Stimulated activated CD4-positive, alpha-beta T cell treated with anti-CD3 and anti-CD28 coated beads, Interleukin-12 subunit alpha, Interleukin-12 subunit beta, amount 100 ng/mL, for 24 hours (primary cell): ENCODE measurements at places on chromosomes 4 and X.

DNA sequence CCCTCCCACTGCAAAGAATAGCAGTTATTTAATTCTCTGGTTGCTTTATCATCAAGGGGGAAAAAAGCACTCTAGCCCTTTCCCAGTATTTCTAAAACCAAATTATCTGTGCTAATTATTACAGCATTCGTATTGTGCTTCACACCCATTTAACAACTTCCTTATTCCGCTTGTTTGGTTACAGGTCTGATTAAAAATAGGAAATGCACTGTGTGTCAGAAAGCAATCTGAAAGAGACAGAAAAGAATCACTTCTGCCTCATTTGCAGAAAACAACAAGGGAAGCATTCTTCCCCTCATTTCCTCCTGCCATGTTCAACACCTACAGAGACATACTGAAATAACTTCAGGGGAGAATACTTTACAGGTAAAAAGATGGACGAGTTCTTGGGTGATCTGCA lies 114.9 kb upstream of the MAP3K15 start:
- no peak for DNase-seq

GRCh38 chrX:7330556-7330955 lies 182.6 kb upstream of the PUDP start:
- no peak for DNase-seq

- peak; percentile 50 for DNase-seq
Observed at GRCh38 chrX:153582896-153583295, 16.0 kb downstream of the CCNQ start.

DNA sequence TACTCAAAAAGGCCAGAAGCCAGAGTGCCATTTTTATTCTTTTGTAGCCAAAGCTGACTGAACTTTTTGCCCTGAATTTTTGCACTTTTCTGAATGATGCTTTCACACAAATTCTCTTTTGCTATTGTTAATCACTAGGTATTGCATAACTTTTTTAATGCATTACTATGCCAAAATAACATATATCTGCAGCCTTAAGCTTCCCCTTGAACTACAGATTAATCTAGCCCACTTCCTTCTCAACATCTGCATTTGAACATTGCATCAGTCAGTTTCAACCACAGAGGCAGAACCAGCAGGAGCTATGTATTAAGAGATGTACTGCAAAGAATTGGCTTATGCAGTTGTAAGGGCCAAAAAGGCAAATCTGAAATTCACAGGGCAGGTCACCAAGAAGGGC lies 197.6 kb upstream of the GYPA start:
- DNase-seq = no peak

DNA sequence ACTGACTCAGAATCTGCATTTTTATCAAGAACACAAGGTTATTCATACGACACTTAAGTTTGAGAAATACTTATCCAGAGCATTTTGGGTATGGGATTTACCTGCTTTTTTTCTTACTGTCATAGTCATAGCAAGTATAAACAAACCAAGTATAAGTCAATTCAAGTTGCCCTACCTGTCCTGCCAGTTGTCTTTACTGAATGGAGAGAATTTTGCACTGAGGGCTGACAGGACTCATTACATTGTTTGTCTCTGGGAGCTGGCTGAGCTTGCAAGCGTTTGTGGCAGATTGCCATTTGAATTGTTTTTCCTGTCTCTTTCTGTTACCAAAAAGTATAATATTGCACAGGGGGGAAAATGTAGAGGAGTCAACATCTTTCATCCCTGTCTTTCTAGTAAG lies 278.9 kb upstream of the MAGEC2 start:
- no peak for DNase-seq

- DNase-seq = no peak
Observed at GRCh38 chrX:72402614-72403013, 96.9 kb upstream of the CITED1 start.

GRCh38 chr4:26462874-26463273 lies 27.4 kb downstream of the CCKAR start:
- no peak for DNase-seq

DNA sequence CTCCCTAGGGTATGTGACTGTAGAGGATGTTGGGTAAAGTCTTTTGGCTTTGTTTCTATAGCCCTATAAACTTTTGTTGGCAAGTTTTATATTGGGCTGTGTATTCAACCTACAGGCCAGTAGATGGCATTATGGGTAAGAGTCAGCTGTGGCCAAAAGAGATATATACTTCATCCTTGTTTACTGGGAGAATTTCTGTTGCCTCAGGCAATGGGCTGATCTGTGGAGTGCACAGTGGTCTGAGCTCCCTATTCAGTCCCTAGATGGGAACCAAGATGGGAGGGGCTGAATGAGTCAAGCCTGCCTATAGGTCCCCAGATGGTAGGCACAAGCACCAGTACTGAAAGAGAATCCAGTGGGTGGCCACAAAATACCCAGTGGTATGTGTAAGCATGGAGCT lies 580.6 kb downstream of the EPHA5 start:
- no peak for DNase-seq

GRCh38 chr4:164596927-164597326 lies 157.0 kb upstream of the SMIM31 start:
- DNase-seq = no peak

DNA sequence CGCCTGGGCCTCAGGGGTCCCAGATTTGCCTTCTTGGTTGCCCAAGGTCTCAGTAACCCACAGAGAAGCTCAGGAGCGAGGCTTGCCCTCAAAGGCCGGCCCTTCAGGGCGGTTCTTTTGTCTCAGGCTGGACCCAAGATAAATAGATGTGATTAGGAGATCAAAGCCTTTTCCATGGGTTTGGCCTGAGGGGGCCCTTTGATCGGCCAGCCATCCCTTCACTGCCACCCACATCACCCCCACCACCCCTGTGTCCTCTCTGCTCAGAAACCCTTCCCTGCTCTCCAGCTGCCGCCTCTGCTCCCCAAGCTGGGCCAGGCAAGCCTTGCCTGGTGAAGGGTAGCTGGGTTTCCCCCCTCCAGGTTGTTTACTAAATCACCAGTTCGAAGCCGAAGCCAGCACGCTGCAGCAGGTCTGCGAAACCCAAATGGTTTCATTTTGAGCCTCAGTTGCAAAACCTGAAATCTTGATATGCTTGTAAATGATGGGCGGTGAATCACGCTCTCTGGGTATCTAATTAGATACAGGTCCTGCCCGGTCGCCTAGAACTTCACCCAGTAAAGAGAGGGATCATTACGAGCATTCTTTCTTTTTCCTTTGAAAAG lies 202.6 kb upstream of the BCOR start:
- no peak for DNase-seq

- DNase-seq = no peak
Observed at GRCh38 chrX:46849933-46850332, 13.1 kb downstream of the RP2 start.

- DNase-seq = no peak
Observed at GRCh38 chr4:76950956-76951671, 1.6 kb downstream of the SEPTIN11 start.

DNA sequence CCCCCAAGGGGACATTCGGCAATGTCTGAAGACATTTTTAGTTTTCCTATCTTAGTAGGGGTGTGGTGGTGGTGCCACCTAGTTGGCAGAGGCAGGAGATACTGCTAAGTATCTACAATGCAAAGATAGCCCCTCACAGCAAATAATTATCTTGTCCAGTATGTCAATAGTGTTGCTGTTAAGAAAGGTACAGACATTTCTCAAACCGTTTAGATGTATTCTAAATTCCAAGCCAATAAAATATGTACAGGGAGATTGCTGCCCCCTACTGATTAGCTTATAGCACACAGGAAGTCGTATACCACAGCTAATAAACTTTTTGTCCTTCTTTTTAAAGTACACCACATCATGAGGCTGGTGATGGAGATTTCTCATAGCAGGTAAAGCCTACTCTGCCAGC lies 260.5 kb downstream of the TMA16 start:
- DNase-seq = no peak

DNA sequence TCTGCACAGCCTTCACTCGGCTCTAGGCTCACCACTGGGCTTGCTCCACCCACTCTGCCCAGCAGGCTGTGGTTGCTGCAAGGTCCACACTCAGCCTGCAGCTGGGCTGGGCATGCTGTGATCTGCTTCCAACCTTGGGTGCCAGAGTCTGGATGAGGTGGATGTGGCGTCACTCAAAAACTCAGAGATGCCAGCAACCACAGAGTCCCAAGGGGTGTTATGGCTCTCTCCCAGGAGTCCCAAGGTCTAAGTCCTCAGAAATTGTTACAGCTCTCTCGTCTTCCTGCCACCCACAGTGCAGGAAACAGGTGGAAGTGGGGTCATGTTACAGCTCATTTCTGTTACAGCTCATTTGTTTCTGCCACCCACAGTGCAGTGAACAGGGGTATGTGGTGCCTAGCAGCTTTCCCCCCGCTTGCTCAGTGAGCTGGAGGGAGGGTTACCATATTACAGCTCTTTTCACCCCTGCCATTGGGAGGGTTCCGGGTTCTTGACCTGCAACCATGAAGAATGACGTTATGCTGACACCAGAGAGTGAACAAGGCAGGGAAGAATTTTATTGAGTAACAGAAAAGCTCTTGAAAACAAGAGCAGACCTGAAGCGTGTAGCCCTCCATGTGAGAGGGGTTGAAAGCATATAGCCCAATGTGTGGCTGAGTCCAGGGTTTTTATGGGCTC lies 893.9 kb downstream of the PCDH7 start:
- DNase-seq = no peak

- DNase-seq = no peak
Observed at GRCh38 chrX:108211301-108211700, 119.7 kb downstream of the ATG4A start.

DNA sequence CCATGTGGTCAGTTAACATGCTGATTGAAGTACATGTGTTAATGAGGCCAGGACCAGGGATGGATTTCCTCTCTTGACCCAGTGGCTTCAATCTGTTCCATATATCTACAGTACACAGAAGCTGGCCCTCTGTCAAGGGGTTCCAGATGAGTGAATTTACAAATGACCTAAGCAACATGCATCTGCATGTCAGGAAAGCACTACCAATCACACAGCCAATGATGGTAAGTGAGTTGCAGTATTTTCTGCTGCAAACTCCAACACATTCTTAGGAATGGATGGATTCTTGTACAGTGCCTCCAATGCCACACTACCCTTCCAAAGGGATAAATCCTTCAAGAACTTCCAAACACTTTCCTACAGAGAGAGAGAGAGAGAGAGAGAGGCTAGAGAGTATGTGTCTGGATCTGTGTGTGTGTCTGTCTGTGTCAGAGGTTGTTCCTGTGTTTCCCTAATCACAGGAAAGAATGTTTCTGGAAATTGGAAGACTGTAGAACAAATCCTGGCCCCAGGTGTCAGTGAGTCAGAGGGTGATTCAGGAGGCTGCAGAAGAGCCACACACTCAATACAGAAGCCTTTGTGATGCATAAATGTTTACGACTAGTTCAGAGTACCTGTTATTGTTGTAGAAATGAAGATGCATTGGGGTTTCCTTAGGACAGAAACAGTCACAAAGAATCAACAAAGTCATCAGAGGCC lies 107.5 kb downstream of the GUCY2F start:
- DNase-seq = no peak

GRCh38 chr4:646460-646859 lies 21.1 kb downstream of the PDE6B start:
- DNase-seq = no peak

DNA sequence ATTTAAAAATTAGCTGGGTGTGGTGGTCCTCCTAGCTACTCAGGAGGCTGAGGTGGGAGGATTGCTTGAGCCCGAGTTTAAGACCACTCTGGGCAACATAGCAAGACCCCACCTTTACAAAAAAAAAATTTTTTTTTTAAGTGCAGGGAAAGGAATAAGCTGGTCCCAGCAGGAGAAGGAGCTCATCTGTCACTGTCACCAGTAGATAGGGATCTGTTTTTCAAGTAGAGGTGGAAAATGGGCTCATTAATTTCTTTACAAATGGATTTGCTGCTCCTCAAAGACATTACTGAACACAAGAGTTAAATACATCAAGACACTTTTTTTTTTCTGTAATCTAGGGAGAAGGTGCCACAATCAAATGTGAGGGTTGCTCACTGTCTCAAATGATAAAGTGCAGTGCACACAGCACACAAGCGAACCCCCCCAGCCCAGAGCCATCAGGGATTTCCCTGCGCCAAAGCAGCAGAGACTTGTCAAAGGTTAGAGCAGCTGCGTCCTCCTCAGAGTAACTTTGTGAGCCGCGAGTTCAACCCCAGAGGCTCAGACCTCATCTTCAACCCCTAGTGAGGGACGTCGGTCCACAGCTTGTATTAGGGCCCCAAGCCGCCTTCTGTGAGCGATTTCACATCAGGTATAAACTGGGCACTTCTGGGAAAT lies 14.3 kb upstream of the MTNR1A start:
- DNase-seq = no peak

GRCh38 chrX:9370893-9371292 lies 94.0 kb upstream of the TBL1X start:
- DNase-seq = no peak

DNA sequence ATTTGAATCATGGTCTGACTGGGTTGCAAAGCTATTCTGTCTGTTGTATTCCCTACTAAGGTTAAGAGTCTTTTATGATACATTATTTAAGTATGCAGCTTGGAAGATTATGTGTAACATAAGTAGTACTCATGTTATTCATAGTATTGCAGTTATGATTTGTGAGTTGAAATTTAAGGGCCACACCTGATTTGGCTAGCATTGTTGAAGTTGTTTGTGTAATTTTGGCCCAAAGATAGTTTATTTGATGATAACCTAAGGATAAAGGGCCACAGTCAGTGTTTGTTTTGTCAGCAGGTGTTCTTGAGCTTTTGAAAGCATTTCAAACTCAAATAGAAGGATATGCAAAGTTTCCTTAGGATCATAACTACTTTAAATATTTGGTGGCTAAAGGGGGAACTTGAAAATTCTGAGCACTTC lies 38.9 kb downstream of the NUDT9 start:
- no peak for DNase-seq

GRCh38 chr4:20641976-20642375 lies 58.3 kb upstream of the PACRGL start:
- no peak for DNase-seq

- no peak for DNase-seq
Observed at GRCh38 chr4:114527637-114528036, 71.0 kb upstream of the UGT8 start.

- no peak for DNase-seq
Observed at GRCh38 chr4:37770016-37770415, 56.5 kb upstream of the PGM2 start.

- DNase-seq = no peak
Observed at GRCh38 chrX:133609166-133609565, 193.9 kb upstream of the GPC4 start.

- DNase-seq = no peak
Observed at GRCh38 chr4:135368831-135369230, 1167.2 kb upstream of the PABPC4L start.

- DNase-seq = no peak
Observed at GRCh38 chr4:24370421-24370820, 213.9 kb downstream of the DHX15 start.

- no peak for DNase-seq
Observed at GRCh38 chr4:156906325-156906724, 65.3 kb downstream of the PDGFC start.
